ENCODE measurements at places on chromosomes 7 and 10. TPM values are rescaled to one million over a fixed set of nuclear protein-coding genes. Genes with fewer than 3 reads are reported as not detected.
A peak's percentile ranks its signal among the peaks of the same experiment; 100 is the strongest.

The PLXNA4 gene
- polyA plus RNA-seq: 3.0 TPM

The ERCC6 gene
- 6.2 TPM for polyA plus RNA-seq

The PAX4 gene
- polyA plus RNA-seq: not detected

- no peak overlapping the region for H3K4me3 ChIP-seq
- H3K27me3 ChIP-seq: no peaks in the 10 kb centered on the region
- DNase-seq: no peak
- peaks cover 94% of the 10 kb centered on the region for H3K36me3 ChIP-seq
Observed at GRCh38 chr7:106092204-106092603, 19.9 kb downstream of the SYPL1 start.

GRCh38 chr7:30625283-30625682, 30.6 kb downstream of the GARS1 start:
- no peak overlapping the region for H3K27ac ChIP-seq
- no peaks in the 10 kb centered on the region for H3K27me3 ChIP-seq
- H3K36me3 ChIP-seq: peaks cover 96% of the 10 kb centered on the region
- no peak for DNase-seq
- no peaks in the 10 kb centered on the region for H3K4me1 ChIP-seq

The CALML5 gene
- polyA plus RNA-seq: not detected

GRCh38 chr10:73717556-73717955, 19.6 kb upstream of the AGAP5 start:
- DNase-seq: no peak
- H3K27me3 ChIP-seq: no peaks in the 10 kb centered on the region
- no peak overlapping the region for H3K27ac ChIP-seq
- H3K36me3 ChIP-seq: peaks cover 46% of the 10 kb centered on the region

GRCh38 chr10:55631071-55631654, 729.9 kb downstream of the ZWINT start:
- peak overlapping the region; percentile 77 for H3K27ac ChIP-seq
- peak overlapping the region; percentile 66 for H3K4me3 ChIP-seq
- peaks cover 7% of the 10 kb centered on the region for H3K4me1 ChIP-seq
- no peaks in the 10 kb centered on the region for H3K36me3 ChIP-seq

- no peak overlapping the region for H3K4me3 ChIP-seq
- no peaks in the 10 kb centered on the region for H3K4me1 ChIP-seq
- no peak overlapping the region for H3K27ac ChIP-seq
- DNase-seq: peak; percentile 4
- H3K36me3 ChIP-seq: no peaks in the 10 kb centered on the region
Observed at GRCh38 chr10:64316416-64316815, 795.2 kb downstream of the REEP3 start.

The FAM13C gene
- polyA plus RNA-seq: 7.6 TPM

- no peaks in the 10 kb centered on the region for H3K27me3 ChIP-seq
- H3K27ac ChIP-seq: no peak overlapping the region
- H3K36me3 ChIP-seq: peaks cover 8% of the 10 kb centered on the region
- no peak overlapping the region for H3K4me3 ChIP-seq
- peaks cover 17% of the 10 kb centered on the region for H3K4me1 ChIP-seq
Observed at GRCh38 chr7:139667377-139667776, 110.4 kb downstream of the HIPK2 start.

GRCh38 chr10:127866276-127867013, 26.3 kb downstream of the CLRN3 start:
- no peaks in the 10 kb centered on the region for H3K36me3 ChIP-seq
- no peak for DNase-seq
- H3K4me3 ChIP-seq: no peak overlapping the region
- no peaks in the 10 kb centered on the region for H3K27me3 ChIP-seq
- H3K27ac ChIP-seq: no peak overlapping the region
- H3K4me1 ChIP-seq: no peaks in the 10 kb centered on the region

DNA sequence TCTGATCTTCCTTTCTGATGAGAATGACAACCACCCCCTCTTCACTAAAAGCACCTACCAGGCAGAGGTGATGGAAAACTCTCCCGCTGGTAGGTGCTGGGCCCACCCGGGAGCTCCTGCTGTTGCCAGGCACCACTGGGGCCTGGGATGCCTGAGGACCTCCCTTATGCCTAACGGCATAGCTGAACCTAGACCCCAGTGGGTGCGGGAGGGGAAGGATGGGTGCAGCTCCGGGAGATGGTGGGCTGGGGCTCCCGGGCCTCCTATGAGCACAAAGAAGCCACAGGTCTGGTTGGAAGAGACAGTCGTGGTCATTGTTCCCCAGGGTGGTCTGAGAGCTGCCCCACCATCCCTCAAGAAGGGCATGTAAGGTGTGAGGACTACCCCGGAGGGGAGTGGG, 15.6 kb upstream of the VSIR start:
- no peak overlapping the region for H3K27ac ChIP-seq
- H3K4me1 ChIP-seq: no peaks in the 10 kb centered on the region
- no peaks in the 10 kb centered on the region for H3K36me3 ChIP-seq
- no peak for DNase-seq

GRCh38 chr10:122290833-122291532, 19.9 kb downstream of the BTBD16 start:
- no peaks in the 10 kb centered on the region for H3K27me3 ChIP-seq
- no peaks in the 10 kb centered on the region for H3K36me3 ChIP-seq
- DNase-seq: no peak
- H3K4me3 ChIP-seq: no peak overlapping the region

GRCh38 chr7:79298145-79298760, 155.2 kb downstream of the MAGI2 start:
- H3K4me3 ChIP-seq: no peak overlapping the region
- peak; percentile 55 for DNase-seq
- no peaks in the 10 kb centered on the region for H3K27me3 ChIP-seq
- H3K4me1 ChIP-seq: no peaks in the 10 kb centered on the region
- no peaks in the 10 kb centered on the region for H3K36me3 ChIP-seq

All from SK-N-SH (cell line).